ENCODE measurements at places on chromosomes 6 and 20.

GRCh38 chr6:129871221-129871620 lies 10.1 kb upstream of the TMEM244 start:
- no peak for DNase-seq

DNA sequence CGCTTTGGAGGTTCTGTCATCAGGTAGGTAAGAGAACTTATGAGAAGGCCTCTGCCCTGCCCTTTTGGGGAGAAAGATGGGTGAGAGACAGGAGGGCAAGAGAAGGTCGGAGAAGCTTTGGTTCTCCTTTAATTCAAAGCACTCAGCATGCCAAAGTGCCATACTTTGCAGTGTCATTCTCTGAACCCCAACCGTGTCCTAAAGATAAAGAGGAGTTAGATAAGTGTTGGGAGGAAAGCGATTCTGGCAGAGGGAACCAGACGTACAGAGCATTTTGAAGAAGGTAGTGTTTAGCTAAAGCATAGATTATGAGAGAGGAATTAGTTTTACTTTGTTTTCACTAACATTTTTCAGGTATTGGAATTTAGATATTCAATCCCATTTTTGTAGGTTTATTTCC lies 40.3 kb downstream of the NKAIN2 start:
- no peak for DNase-seq

- no peak for DNase-seq
Observed at GRCh38 chr6:133631421-133631820, 257.5 kb upstream of the TCF21 start.

GRCh38 chr6:43257367-43258145 lies 14.3 kb downstream of the TTBK1 start:
- DNase-seq: no peak

DNA sequence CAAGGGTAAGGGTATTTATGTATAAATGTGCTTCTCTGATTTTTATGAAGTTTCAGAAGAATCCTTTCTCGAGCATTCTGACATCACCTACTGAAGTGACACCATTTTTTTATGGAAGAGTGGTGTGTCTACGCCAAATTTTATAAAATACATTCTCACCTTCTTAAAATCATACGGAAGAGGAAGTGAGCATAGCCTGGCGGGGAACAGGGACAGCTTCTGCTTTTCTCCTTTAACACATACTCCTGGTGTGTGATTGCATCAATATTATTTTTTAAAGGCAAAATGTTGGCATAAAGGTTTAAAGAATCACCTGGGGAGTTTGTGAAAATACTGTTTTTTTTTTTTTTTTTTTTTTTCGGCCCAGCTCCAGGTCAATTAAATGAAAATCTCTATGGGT lies 733.6 kb upstream of the MAN1A1 start:
- DNase-seq: no peak

Data from sciatic nerve (tissue), 2 donors.